ENCODE measurements at places on chromosomes 12 and 14.

DNA sequence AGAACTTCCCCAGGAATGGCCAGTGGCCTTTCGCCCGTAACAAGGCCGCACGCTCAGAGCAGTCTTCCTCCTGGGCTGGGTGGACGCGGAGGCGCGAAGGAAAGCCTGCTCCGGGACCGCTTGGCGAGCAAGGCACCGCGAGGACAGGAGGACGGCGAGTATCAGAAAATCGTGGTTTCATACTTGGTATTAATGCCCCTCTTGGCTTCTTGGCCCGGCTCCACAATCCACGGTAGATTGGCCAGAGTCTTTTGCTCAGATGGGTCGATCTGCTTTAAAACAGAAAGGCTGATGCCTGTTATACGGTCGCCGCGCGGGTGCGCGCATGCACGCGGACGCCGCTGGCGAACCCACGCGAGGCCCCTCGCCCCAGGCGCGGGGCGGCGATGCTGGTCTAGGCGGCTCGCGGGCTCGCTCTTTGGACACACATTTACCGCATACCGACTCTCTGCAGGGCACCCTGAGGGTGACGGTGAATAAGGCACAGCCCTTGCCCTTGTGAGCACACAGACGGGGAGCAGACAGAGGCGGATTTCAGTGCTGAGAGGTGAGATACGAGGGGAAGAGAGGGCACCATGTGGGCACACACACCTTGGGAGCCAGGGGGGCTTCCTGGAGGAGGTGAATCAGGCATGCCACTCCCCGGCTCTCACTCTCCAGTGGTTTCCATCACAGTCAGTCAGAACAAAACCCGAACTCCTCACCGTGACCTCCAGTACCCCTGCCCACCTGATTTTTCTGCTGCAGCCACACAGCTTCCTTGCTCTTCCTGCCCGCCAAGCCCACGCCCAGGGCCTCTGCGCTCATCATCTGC, 100.7 kb downstream of the APAF1 start:
- peak; percentile 50 for DNase-seq

GRCh38 chr12:268483-268840, 5.8 kb upstream of the SLC6A13 start:
- DNase-seq: no peak

GRCh38 chr12:104510145-104510872, 53.6 kb downstream of the CHST11 start:
- no peak for DNase-seq

GRCh38 chr14:66322564-66322963, 163.6 kb upstream of the CCDC196 start:
- no peak for DNase-seq

GRCh38 chr14:26598081-26598671, 343 bp upstream of the NOVA1 start:
- peak; percentile 18 for DNase-seq

DNA sequence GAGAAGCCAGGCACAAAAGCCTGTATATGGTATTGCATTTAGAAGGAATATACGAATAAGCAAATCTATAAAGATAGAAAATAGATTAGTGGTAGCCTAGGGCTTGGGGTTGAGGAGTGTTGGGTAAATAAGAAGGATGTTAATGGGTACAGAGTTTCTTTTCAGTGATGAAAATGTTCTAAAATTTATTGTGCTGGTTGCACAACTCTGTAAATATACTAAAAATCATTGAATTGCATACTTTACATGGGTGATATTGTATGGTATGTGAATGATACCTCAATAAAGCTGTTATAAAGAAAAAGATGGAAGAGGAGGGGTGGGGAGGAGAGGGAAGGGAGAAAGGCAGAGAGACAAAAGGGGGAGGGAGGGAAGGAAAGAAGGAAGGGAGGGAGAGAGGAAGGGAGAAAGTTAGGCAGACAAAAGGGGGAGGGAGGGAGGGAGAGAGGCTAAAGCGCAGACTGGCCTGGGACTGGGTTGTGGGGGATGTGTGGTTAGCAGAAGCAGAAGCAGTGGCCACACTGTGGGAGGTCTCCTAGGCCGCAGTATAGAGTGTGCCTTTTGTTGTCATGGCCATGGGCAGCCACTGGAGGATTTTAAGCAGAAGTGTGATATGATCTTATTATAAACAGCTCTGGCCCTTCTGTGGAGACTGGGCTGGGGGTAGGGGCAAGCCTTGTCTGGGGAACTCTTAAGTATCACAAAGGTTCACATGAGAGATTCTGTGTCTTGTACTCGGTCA, 73.6 kb upstream of the ELK3 start:
- no peak for DNase-seq

GRCh38 chr12:57511588-57512325, 8.6 kb downstream of the DDIT3 start:
- no peak for DNase-seq

- no peak for DNase-seq
These were observed at the start of gene RAB15 for GRCh38 chr14:64971943-64972791. RAB15 (minus strand) TSS chr14:64972336; CDS start chr14:64972076, 260 bp downstream.

DNA sequence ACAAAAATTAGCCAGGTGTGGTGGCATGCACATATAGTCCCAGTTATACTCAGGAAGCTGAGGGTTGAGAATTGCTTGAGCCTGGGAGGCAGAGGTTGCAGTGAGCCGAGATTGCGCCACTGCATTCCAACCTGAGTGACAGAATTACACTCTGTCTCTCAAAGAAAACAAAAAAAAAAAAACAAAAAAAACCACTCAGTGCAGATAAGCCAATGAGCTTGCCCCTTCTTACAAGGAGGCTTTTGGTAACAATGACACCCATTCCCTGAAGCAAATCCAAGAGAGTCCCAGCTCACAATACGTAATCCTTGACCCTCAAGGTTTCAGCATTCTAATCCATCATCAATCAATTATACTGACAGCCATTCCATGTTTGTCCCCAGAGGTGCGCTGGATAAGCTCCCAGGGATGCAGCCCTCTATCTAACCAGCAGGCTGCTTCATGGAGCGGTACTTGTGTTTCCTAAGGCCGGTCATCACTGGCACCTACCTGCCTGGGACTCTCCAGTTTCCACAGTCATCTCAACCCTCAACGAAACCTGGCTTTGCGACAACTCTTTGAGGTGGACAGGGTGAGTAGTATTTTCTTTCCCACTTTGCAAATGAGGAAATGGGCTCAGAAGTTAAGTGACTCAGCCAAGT, 12.4 kb downstream of the GCN1 start:
- DNase-seq: no peak

DNA sequence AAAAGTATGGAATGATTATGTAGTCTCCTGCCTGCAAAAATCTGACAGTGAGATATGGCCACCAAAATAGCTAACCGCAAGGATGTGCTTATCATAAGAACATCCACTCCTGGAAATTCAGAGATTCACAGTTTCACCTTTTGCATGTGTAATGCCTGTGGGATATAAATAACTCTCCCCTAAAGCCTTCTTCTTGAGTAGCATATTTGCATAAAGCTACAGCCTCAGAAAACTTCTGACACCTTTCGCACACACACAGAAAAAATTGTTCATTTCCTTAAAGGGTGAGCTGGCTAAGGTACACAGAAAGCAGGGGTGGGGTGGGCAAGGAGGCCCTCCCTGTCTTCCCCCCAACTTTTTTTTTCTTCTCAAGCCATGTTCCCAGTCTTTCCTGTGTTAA, 3.1 kb upstream of the IGF1 start:
- DNase-seq: peak; percentile 22

DNA sequence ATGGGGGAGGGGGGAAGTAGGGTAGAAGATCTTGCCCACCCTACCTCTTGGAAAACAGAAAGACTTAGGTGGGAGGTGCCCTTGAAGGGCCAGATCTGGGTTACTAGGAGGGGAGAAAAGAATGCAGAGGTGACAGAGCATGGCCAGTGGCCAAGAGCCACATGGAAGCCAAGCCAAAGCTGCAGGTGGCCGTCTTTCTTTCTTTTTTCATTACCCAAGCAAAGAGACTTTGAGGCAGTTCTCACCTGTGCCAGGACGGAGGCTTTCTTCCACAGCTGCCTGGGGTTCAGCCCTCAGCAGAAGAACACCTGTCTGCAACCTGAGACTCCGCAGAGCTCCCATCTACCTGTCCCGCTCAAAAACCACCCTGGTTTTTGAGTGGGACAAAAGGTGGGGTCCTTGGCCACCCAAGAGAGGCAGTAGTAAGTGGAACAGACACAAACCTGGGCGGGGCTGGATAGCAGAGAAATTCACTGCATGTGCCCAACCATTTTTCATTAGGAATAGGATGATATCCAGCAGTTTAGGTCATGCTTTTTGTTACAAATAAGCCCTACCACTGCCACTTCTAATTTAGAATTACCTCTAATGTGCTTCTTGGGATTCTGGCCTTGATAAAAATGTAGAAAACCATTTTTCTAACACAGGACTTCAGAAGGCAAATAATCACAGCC, 116.5 kb downstream of the DYRK2 start:
- no peak for DNase-seq

- DNase-seq: no peak
These were observed 17.6 kb downstream of the SOAT2 start for GRCh38 chr12:53120685-53121525.

DNA sequence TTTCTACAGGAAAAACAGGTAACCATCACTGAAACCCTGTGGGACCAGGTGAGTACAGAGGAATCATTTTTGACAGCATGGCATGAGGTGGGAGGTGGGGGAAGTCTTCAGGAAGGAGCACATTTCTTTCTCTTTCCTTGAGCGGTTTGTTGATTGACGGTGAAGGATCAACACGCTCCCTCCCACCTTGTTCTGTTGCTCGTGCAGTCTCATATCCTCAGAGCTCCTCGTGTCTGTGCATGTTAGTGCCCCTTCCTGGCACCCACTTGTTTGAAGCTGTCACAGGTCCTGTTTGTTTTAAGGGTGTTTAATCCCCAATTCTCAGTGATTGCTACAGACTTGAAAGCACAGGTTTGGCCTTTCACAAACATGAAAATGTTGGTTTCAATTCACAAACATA, 4.4 kb downstream of the C12orf54 start:
- DNase-seq: no peak

DNA sequence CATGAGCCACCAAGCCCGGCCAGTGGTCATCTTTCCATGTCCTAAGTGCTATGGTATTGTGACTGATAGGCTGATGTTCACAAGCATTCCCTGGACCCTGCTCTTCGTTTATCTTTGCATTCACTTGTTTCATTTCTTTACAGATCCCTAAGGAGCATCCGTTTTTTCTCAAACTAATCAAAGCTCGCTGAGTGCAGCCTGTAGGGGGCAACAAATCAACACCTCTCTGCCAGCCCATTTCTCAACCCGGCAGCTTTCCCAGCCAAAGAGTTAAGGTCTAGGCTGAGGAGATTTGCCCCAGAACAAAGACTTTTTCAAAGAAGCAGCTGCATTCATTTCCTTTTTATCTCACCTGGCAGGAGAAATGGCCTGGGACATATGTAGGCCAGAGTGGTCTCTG, 12.1 kb downstream of the SIRT4 start:
- DNase-seq: peak; percentile 4
